ENCODE measurements at places on chromosomes 2 and 18. TPM values are rescaled to one million over a fixed set of nuclear protein-coding genes. Genes with fewer than 3 reads are reported as not detected.

- peak; percentile 68 for DNase-seq
- H3K36me3 ChIP-seq, result no peaks in the 10 kb centered on the region
- peaks cover 5% of the 10 kb centered on the region for H3K27me3 ChIP-seq
- H3K4me3 ChIP-seq, result peak overlapping the region; percentile 46
- H3K27ac ChIP-seq, result no peak overlapping the region
These were observed 697 bp downstream of the LGALSL start for GRCh38 chr2:64454386-64455332.

- no peaks in the 10 kb centered on the region for H3K36me3 ChIP-seq
- no peak overlapping the region for H3K27ac ChIP-seq
- no peak for DNase-seq
- no peak overlapping the region for H3K4me3 ChIP-seq
These were observed 75.8 kb upstream of the BCL11A start for GRCh38 chr2:60629305-60629662.

DNA sequence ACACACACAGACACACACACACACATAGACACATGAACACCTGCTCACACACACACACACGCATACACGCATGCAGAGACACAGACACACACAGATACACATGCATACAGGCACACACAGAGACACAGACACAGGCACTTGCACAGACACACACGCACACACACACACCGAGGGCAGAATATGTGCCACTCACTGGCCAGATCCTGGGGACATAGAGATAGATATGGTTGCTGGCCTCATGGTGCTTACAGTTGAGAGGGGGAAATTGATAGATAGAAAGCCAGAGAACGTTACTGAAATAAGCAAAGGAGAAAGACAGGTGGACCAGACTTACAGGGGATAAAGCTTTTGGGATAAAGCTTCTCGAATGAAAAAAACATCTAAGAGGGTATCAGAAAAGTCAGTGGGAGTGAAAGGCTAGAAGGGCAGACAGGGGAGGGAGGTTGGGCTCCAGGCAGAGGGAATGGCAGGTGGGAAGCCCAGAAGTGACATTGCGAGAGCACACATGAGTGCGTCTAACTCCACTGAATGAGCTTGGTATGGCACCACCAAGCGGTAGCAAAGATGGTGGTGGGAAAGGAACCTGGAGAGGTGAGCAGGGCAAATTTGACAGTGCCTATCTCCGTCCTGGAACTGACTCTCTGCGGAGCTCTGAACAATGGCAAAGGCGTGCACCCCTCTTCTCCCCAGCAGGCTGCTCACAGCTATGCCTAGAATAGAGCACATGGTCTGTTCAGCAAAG, 390.1 kb upstream of the TRIB2 start:
- no peaks in the 10 kb centered on the region for H3K36me3 ChIP-seq
- no peak overlapping the region for H3K4me3 ChIP-seq
- DNase-seq, result no peak

- no peak for DNase-seq
- no peak overlapping the region for H3K4me3 ChIP-seq
- no peaks in the 10 kb centered on the region for H3K36me3 ChIP-seq
- no peak overlapping the region for H3K27ac ChIP-seq
These were observed 32.7 kb downstream of the NCL start for GRCh38 chr2:231431606-231432005.

- H3K27ac ChIP-seq, result no peak overlapping the region
- H3K36me3 ChIP-seq, result no peaks in the 10 kb centered on the region
- no peak overlapping the region for H3K4me3 ChIP-seq
- H3K27me3 ChIP-seq, result peaks cover 78% of the 10 kb centered on the region
These were observed 11.2 kb upstream of the EN1 start for GRCh38 chr2:118858485-118859156.

- H3K36me3 ChIP-seq, result no peaks in the 10 kb centered on the region
- H3K27me3 ChIP-seq, result peaks cover 2% of the 10 kb centered on the region
- DNase-seq, result no peak
- no peaks in the 10 kb centered on the region for H3K4me1 ChIP-seq
- no peak overlapping the region for H3K4me3 ChIP-seq
These were observed 9.7 kb downstream of the ATP8B1 start for GRCh38 chr18:57793302-57793986.

- no peak overlapping the region for H3K27ac ChIP-seq
- no peaks in the 10 kb centered on the region for H3K4me1 ChIP-seq
- no peak overlapping the region for H3K4me3 ChIP-seq
- no peak for DNase-seq
These were observed 93.6 kb downstream of the FTCDNL1 start for GRCh38 chr2:199757233-199757870.

GRCh38 chr18:50879302-50880118, 592 bp downstream of the ME2 start:
- H3K4me1 ChIP-seq, result peaks cover 33% of the 10 kb centered on the region
- no peaks in the 10 kb centered on the region for H3K36me3 ChIP-seq
- peak; percentile 64 for DNase-seq
- H3K4me3 ChIP-seq, result peak overlapping the region; percentile 93

- H3K27ac ChIP-seq, result no peak overlapping the region
- no peaks in the 10 kb centered on the region for H3K4me1 ChIP-seq
- H3K4me3 ChIP-seq, result no peak overlapping the region
- H3K36me3 ChIP-seq, result no peaks in the 10 kb centered on the region
These were observed 600.1 kb upstream of the FSHR start for GRCh38 chr2:49754381-49754780.

DNA sequence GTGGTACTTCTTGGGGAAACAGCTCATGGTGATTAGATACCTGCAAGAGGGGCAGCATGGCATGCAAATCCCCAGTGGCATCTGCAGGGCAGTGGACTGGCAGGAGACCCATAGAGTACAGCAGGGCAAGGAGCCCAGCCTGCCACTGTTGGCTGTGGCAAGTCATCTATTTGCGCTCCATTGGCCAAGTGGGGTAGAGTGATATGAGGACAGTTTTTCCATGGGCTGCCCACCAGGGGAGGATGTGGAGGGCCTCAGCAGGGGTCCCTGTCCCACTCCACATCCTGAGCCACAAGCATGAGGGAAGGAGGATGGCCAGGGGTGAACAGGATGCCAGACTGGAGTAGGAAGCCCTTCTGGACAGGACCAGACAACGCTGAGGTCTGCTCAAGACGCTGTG, 50.9 kb upstream of the OTOF start:
- no peak overlapping the region for H3K4me3 ChIP-seq
- no peak overlapping the region for H3K27ac ChIP-seq
- no peaks in the 10 kb centered on the region for H3K27me3 ChIP-seq
- no peaks in the 10 kb centered on the region for H3K4me1 ChIP-seq
- DNase-seq, result no peak

DNA sequence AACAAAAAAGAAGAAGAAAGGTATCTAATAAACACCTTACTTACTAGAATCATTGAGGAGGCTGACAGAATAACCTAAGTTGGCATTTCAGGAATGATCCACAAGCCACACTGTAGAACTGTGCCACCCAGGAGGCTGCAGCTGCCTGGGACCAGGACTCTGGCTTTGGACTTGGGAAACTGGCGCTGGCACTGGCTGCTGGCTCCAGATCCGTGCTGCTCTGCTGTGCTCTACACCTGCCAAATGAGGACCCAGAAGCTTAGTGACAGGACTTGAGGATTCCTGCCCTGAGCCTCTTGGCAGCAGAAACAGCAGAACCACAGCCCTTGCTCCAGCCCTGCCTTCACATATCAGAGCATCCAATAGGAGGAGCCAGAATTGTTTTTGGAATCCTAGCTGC, 113.5 kb downstream of the CABLES1 start:
- no peak for DNase-seq
- H3K27me3 ChIP-seq, result no peaks in the 10 kb centered on the region
- no peaks in the 10 kb centered on the region for H3K36me3 ChIP-seq
- H3K4me3 ChIP-seq, result no peak overlapping the region
- H3K4me1 ChIP-seq, result peaks cover 2% of the 10 kb centered on the region
- no peak overlapping the region for H3K27ac ChIP-seq

DNA sequence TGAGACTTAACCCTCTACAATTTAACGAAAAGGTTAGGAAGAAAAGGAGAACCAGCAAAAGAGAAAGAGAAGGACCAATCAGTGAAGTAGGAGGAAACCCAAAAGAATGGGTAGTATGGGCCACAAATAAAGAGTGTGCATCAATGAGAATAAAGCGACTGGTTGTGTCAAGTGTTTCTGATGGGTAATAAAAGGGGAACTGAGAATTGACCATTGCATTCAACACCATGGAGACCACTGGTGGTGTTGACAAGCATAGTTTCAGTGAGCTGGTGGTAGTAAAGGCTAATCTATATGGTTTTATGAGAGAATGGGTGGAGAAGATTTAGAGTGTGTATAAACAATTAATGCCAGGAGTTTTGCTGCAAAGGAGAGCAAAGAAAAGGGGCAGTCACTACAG, 75.4 kb downstream of the CSRNP3 start:
- H3K27me3 ChIP-seq, result no peaks in the 10 kb centered on the region
- no peaks in the 10 kb centered on the region for H3K36me3 ChIP-seq
- H3K27ac ChIP-seq, result no peak overlapping the region

DNA sequence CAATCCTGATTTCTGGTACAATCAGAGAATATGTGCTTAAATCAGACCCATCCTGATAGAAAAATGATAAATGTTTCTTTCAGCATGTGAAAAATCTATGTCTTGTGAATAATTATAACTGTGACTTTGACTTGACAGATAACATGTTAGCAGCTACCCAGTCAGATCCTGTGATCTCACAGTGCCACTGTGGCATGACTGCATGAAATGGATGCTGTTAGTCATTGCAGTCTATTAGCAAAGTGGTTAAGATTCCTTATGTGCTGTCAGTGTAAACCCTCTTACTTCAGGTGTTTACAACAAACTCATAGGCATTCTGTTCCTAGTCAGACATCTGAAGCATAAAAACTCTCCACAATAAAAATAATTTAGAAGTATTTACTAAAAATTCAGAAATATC, 244.6 kb upstream of the RND3 start:
- no peaks in the 10 kb centered on the region for H3K36me3 ChIP-seq
- H3K27me3 ChIP-seq, result no peaks in the 10 kb centered on the region
- H3K4me1 ChIP-seq, result no peaks in the 10 kb centered on the region
- H3K27ac ChIP-seq, result no peak overlapping the region
- no peak for DNase-seq

- no peaks in the 10 kb centered on the region for H3K27me3 ChIP-seq
- no peak overlapping the region for H3K27ac ChIP-seq
- H3K4me1 ChIP-seq, result no peaks in the 10 kb centered on the region
- H3K4me3 ChIP-seq, result no peak overlapping the region
- no peaks in the 10 kb centered on the region for H3K36me3 ChIP-seq
- peak; percentile 20 for DNase-seq
These were observed 206.5 kb downstream of the SETBP1 start for GRCh38 chr18:44887227-44887631.

DNA sequence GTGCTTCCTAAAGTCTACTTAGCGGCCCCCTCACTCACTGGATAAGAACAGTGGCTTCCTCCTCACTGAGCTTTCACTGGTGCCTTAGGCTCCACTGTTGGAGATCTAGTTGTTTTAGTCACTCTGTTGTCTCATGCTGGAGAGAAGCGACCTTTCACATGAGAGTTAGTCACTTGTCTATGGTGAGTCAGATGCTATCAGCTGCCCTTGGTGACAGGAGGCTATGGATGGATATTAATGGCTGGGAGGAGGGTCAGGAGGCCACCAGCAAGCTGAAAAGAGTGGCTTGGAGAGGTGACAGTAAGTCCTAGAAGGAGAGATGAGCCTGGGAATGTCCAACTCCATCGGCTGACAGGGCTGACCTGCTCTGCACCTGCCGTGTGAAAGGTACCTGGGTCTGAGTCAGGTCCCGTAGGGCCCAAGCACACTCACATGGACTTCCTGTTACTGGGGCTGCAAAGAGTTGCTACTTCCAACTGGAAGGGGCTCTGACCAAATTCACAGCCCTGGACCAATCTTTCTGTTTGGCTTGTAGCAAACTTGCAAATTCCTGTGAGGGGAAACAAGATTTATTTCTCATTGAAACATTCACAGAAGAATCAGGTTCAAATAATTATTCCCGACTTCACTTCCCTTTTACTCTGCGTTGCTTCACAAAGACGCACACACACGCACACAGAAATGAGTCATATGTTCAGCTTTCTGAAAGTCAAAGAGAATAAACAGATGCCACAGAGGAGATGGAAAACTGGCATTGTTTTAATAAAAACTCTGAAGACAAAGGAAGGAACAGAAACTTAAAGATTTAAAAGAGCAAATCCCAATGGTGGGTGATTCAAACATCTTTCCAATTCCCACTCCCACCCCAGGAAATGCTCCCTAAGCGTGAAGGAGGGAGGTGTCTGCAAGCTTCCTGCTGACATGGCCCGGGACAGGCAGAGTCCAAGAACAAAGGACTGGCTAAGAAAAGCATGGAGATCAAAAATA, 203.5 kb upstream of the TWIST2 start:
- H3K4me1 ChIP-seq, result no peaks in the 10 kb centered on the region
- H3K27ac ChIP-seq, result no peak overlapping the region
- no peak for DNase-seq

The MRPS9 gene
- 7.3 TPM for total RNA-seq

The MYO7B gene
- total RNA-seq, result 0.14 TPM

The OSR1 gene
- not detected for total RNA-seq

The AMER3 gene
- not detected for total RNA-seq

The FBLN7 gene
- 27.2 TPM for total RNA-seq

The XRCC5 gene
- 129 TPM for total RNA-seq

The SEMA4C gene
- 55.8 TPM for total RNA-seq

The TRIM54 gene
- total RNA-seq, result not detected

The TTC21B gene
- total RNA-seq, result 22.9 TPM

The DRC1 gene
- not detected for total RNA-seq
